ENCODE measurements at places on chromosomes 16 and 17. TPM values are rescaled to one million over a fixed set of nuclear protein-coding genes. Genes with fewer than 3 reads are reported as not detected.

Gene HOXB9
- 2.5 TPM for total RNA-seq

Gene KRTAP16-1
- not detected for total RNA-seq

Gene FBXO31
- total RNA-seq: 33.0 TPM

Gene PLCD3
- total RNA-seq: 3.4 TPM

Gene SNAI3
- total RNA-seq: 4.1 TPM

Gene HASPIN
- 21.0 TPM for total RNA-seq

Gene GAS2L2
- total RNA-seq: 0.07 TPM

Gene SLC16A5
- 6.5 TPM for total RNA-seq

GRCh38 chr17:4503283-4504025 is 4.8 kb downstream of the SPNS2 start:
- peaks cover 32% of the 10 kb centered on the region for H3K27me3 ChIP-seq
- no peak for DNase-seq

DNA sequence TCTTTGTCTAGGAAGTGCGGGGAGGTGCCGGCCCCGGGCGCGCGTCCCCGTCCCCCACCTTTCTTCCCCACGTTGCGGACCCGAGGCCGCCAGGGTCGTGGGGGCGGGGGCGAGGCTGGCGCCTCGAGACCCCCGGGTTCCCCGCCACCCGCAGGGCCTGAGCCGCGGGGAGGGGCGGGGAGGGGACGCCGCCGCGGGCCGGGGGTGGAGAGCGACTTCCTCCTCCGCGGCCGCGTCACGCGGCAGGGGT is 1.8 kb upstream of the ACTG1 start:
- H3K4me1 ChIP-seq: peaks cover 17% of the 10 kb centered on the region
- peaks cover 32% of the 10 kb centered on the region for H3K36me3 ChIP-seq
- H3K4me3 ChIP-seq: peak overlapping the region; percentile 83
- no peaks in the 10 kb centered on the region for H3K27me3 ChIP-seq
- no peak for DNase-seq
- no peak overlapping the region for H3K27ac ChIP-seq

DNA sequence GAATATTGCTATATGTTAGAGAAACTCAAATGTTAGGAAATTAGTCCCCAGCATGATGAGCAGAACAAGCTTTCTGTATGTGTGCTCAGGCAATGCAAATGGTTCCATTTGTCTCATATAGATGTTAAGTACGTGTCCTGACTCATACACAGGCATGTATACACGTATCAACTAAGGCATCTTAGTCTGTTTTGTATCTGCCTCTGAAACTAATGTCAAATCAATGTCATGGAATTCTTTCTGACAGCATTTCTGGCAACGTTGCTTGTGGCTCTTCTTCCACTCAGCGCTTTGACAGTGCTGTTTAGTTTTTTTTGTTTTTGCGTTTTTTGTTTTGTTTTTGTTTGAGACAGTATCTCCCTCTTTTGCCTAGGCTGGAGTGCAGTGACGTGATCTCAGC is 111.9 kb downstream of the CNTNAP4 start:
- H3K27me3 ChIP-seq: no peaks in the 10 kb centered on the region
- H3K27ac ChIP-seq: no peak overlapping the region
- H3K36me3 ChIP-seq: no peaks in the 10 kb centered on the region
- H3K4me3 ChIP-seq: no peak overlapping the region

- no peak overlapping the region for H3K27ac ChIP-seq
- no peaks in the 10 kb centered on the region for H3K36me3 ChIP-seq
- H3K4me3 ChIP-seq: no peak overlapping the region
- peaks cover 10% of the 10 kb centered on the region for H3K4me1 ChIP-seq
- no peak for DNase-seq
These were observed 2.7 kb downstream of the TOM1L1 start for GRCh38 chr17:54903375-54903774.

DNA sequence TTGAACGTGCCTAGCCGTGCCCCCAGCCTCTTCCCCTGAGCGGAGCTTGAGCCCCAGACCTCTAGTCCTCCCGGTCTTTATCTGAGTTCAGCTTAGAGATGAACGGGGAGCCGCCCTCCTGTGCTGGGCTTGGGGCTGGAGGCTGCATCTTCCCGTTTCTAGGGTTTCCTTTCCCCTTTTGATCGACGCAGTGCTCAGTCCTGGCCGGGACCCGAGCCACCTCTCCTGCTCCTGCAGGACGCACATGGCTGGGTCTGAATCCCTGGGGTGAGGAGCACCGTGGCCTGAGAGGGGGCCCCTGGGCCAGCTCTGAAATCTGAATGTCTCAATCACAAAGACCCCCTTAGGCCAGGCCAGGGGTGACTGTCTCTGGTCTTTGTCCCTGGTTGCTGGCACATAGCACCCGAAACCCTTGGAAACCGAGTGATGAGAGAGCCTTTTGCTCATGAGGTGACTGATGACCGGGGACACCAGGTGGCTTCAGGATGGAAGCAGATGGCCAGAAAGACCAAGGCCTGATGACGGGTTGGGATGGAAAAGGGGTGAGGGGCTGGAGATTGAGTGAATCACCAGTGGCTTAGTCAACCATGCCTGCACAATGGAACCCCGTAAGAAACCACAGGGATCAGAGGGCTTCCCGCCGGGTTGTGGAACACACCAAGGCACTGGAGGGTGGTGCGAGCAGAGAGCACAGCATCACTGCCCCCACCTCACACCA is 724 bp downstream of the GAA start:
- no peaks in the 10 kb centered on the region for H3K36me3 ChIP-seq
- H3K27ac ChIP-seq: peak overlapping the region; percentile 68
- H3K4me1 ChIP-seq: peaks cover 26% of the 10 kb centered on the region
- H3K4me3 ChIP-seq: peak overlapping the region; percentile 84

- H3K4me1 ChIP-seq: no peaks in the 10 kb centered on the region
- no peaks in the 10 kb centered on the region for H3K27me3 ChIP-seq
- peak; percentile 9 for DNase-seq
- H3K36me3 ChIP-seq: no peaks in the 10 kb centered on the region
- no peak overlapping the region for H3K4me3 ChIP-seq
- H3K27ac ChIP-seq: no peak overlapping the region
These were observed 31.6 kb upstream of the CDRT15 start for GRCh38 chr17:14268264-14268663.

DNA sequence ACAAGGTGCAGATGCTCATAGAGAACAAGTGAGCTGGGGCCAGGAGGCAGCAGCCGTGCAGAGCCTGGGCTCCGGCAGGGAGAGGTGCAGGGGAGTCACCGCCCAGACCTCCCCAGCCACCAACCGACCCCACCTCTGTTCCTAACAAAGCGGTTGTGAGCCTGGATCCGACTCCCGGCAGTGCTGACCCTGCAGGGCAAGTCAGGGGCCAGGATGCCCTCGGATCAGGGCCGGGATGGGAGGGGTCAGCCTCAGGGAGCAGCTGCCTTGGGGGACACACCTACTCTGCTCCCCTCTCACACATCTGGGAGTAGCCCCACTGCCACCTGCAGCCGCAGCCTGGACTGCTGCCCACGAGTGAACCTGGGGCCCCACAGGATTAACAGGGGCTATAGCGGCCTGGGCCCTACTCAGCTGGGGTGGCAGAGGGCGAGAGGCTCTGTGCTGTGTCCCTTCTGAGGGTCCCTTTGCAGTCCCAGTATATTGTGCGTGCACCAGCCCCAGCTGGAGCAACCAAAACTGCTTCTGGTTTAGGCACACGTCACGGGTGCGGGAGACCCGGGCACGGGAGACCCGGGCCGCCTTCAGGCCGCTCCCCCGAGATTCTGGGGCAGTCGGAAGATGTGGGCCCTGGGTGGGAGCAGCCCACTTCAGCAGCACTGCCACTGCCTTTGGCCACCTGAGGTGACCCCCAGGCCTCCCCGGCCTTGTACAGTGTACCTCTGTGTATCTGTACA is 21.2 kb downstream of the MNT start:
- no peaks in the 10 kb centered on the region for H3K36me3 ChIP-seq
- no peak overlapping the region for H3K4me3 ChIP-seq
- peaks cover 3% of the 10 kb centered on the region for H3K4me1 ChIP-seq
- DNase-seq: no peak
- H3K27me3 ChIP-seq: no peaks in the 10 kb centered on the region
- no peak overlapping the region for H3K27ac ChIP-seq

GRCh38 chr17:56653877-56654276 is 60.4 kb downstream of the NOG start:
- peak; percentile 79 for DNase-seq
- H3K36me3 ChIP-seq: no peaks in the 10 kb centered on the region
- no peaks in the 10 kb centered on the region for H3K27me3 ChIP-seq
- H3K27ac ChIP-seq: no peak overlapping the region

GRCh38 chr17:31808521-31809050 is 50.5 kb downstream of the COPRS start:
- H3K27me3 ChIP-seq: peaks cover 5% of the 10 kb centered on the region
- no peak for DNase-seq
- no peak overlapping the region for H3K4me3 ChIP-seq

DNA sequence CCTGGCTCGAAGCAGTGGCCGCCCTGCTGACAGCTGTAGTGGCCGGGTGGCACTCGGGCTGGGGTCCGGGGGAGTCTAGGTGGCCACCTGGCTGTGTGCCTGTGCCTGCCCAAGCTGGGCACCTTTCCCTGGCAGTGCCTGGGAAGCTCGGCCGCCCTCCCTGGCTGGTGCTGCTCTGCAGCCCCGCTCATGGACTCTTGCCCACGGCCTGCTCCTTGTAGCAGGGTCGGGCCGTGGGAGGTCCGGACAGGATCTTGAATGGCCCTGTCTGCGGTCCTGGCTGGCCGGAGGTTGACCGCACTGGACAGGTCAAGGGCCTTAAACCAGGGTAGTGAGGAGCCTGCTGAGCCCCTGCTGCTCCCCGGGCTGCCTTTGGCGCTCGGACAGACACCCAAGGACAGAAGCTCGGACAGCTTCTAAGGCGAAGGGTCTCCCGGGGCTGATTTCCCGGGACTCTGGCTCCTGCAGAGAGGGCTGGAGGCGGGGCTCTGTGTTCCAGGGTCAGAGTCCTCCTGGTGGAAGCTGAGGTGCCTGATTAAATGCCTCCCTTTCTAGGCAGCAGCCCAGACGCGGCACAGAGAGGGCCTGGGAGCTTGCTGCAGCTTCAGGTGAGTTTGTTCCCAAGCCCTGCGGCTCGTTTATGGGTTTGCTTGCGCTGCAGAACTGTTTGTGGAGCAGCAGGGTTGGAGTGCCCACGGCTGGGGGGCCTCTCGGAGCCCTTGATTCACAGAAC is 6.0 kb downstream of the CAPN15 start:
- H3K27ac ChIP-seq: no peak overlapping the region
- DNase-seq: no peak
- no peaks in the 10 kb centered on the region for H3K27me3 ChIP-seq
- H3K4me1 ChIP-seq: peaks cover 15% of the 10 kb centered on the region

DNA sequence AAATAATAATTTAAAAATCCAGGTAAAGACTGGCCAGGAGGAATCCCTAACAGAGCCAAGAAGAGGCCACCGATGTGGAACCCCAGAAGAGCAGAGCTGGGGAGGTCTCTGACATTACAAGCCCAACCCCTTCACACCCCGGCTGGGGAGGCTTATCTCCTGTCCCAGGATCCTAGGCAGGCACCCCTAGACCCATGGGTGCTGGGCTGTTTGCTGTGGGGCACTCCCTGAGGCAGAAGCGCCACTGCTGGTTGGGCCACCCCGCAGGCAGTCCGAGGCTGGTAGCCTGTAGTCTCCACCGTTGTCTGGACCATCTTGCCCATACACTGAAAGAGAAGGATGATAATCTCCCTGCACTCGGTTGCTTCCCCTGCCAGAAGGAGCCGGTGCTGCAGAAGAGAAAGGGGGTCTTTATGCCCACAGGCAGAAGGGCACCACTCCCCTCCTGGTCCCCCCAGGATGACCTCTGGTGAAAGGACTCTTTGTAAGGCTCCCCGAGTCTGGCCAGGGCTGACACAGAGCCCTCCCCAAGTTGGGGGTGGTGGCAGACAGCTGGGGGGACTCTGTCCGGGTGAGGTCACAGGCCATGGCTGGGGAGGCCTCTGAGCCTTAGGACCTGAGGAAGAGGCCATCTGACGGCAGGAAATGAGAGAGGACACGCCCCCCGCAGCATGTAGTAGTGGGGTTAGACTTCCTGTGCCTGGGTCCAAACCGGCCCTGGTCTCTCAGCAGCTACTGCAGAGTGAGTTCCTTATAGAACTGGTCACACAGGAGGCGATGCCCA is 34.2 kb downstream of the CFAP20 start:
- peaks cover 3% of the 10 kb centered on the region for H3K27me3 ChIP-seq
- no peaks in the 10 kb centered on the region for H3K36me3 ChIP-seq
- H3K27ac ChIP-seq: no peak overlapping the region
- no peak overlapping the region for H3K4me3 ChIP-seq
- DNase-seq: no peak

- no peak for DNase-seq
- H3K4me1 ChIP-seq: no peaks in the 10 kb centered on the region
- no peaks in the 10 kb centered on the region for H3K36me3 ChIP-seq
- H3K27ac ChIP-seq: no peak overlapping the region
- H3K4me3 ChIP-seq: no peak overlapping the region
- H3K27me3 ChIP-seq: peaks cover 9% of the 10 kb centered on the region
These were observed 132.2 kb downstream of the IRF8 start for GRCh38 chr16:86031141-86031678.

- H3K4me1 ChIP-seq: peaks cover 12% of the 10 kb centered on the region
- H3K36me3 ChIP-seq: no peaks in the 10 kb centered on the region
- DNase-seq: no peak
- peaks cover 29% of the 10 kb centered on the region for H3K27me3 ChIP-seq
These were observed 644 bp downstream of the SEC14L5 start for GRCh38 chr16:4958510-4959438.

DNA sequence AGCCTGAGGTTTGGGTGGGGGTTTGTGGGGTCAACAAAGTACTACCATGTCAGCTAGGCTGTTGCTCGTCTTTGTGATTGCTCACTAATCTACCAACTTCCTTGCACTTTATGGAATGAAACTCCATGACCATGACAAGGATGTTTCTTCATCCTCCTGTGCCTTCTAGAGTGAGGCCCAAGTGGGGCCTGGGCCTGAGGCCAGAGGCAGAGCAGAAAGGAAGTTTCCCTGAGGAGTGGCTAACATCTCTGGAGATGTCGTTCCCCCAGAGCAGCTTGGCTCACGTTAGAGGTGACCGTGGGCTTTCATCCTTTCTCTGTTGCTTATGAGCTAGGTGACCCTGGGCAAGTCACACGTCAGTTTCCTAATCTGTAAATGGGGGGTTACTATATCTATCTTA is 41.0 kb upstream of the IRX3 start:
- H3K4me3 ChIP-seq: no peak overlapping the region
- H3K36me3 ChIP-seq: no peaks in the 10 kb centered on the region
- H3K4me1 ChIP-seq: no peaks in the 10 kb centered on the region
- DNase-seq: no peak
- H3K27ac ChIP-seq: no peak overlapping the region

- peaks cover 15% of the 10 kb centered on the region for H3K27me3 ChIP-seq
- H3K36me3 ChIP-seq: no peaks in the 10 kb centered on the region
- no peak overlapping the region for H3K4me3 ChIP-seq
- peaks cover 3% of the 10 kb centered on the region for H3K4me1 ChIP-seq
- H3K27ac ChIP-seq: no peak overlapping the region
These were observed 27.7 kb downstream of the TBC1D3B start for GRCh38 chr17:36148559-36149295.
